ENCODE measurements at places on chromosomes 3 and 15.

- no peaks in the 10 kb centered on the region for H3K36me3 ChIP-seq
- no peak overlapping the region for H3K27ac ChIP-seq
- no peak overlapping the region for H3K4me3 ChIP-seq
- no peak for DNase-seq
Measured at GRCh38 chr15:42691308-42691707, 45.6 kb downstream of the CDAN1 start.

GRCh38 chr3:11668243-11669235, 24.8 kb upstream of the VGLL4 start:
- no peaks in the 10 kb centered on the region for H3K27me3 ChIP-seq
- no peaks in the 10 kb centered on the region for H3K4me1 ChIP-seq
- no peak overlapping the region for H3K4me3 ChIP-seq
- no peaks in the 10 kb centered on the region for H3K36me3 ChIP-seq
- no peak for DNase-seq
- no peak overlapping the region for H3K27ac ChIP-seq

- no peak overlapping the region for H3K27ac ChIP-seq
- H3K27me3 ChIP-seq, result no peaks in the 10 kb centered on the region
- H3K36me3 ChIP-seq, result no peaks in the 10 kb centered on the region
- H3K4me3 ChIP-seq, result no peak overlapping the region
- DNase-seq, result no peak
Measured at GRCh38 chr3:36680952-36681351, 83.4 kb downstream of the DCLK3 start.

DNA sequence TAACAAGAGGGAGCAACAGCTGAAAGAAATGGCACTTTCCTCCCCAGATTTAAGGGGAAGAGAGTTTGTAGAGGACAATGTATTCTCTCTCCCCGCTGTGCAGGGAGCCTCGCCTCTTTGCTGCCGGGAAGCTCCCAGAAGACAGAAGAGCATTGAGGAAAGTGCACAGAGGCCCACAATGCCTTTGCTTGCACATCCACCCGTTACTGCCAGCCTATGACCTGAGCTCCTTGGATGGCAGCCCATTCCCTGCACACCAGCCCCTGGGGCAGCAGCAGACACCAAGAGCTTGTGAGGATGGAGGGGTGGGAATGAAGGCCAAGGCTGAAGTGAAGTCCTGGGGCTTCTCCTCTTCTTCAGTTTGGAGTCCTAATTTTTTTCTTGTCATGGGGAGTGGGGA, 67.0 kb downstream of the CLDN11 start:
- no peaks in the 10 kb centered on the region for H3K4me1 ChIP-seq
- H3K36me3 ChIP-seq, result no peaks in the 10 kb centered on the region
- no peak for DNase-seq
- no peaks in the 10 kb centered on the region for H3K27me3 ChIP-seq
- no peak overlapping the region for H3K4me3 ChIP-seq
- H3K27ac ChIP-seq, result no peak overlapping the region

- no peaks in the 10 kb centered on the region for H3K36me3 ChIP-seq
- H3K4me1 ChIP-seq, result no peaks in the 10 kb centered on the region
- H3K27ac ChIP-seq, result no peak overlapping the region
- no peaks in the 10 kb centered on the region for H3K27me3 ChIP-seq
Measured at GRCh38 chr3:94336046-94336753, 273.3 kb downstream of the NSUN3 start.

- peaks cover 13% of the 10 kb centered on the region for H3K27me3 ChIP-seq
- DNase-seq, result no peak
- no peak overlapping the region for H3K4me3 ChIP-seq
- no peak overlapping the region for H3K27ac ChIP-seq
- H3K4me1 ChIP-seq, result no peaks in the 10 kb centered on the region
Measured at GRCh38 chr3:159766563-159767185, 222.0 kb upstream of the IL12A start.

- H3K4me3 ChIP-seq, result no peak overlapping the region
- H3K4me1 ChIP-seq, result peaks cover 24% of the 10 kb centered on the region
- no peak for DNase-seq
- no peak overlapping the region for H3K27ac ChIP-seq
Measured at GRCh38 chr15:67170143-67170925, 84.1 kb downstream of the AAGAB start.

DNA sequence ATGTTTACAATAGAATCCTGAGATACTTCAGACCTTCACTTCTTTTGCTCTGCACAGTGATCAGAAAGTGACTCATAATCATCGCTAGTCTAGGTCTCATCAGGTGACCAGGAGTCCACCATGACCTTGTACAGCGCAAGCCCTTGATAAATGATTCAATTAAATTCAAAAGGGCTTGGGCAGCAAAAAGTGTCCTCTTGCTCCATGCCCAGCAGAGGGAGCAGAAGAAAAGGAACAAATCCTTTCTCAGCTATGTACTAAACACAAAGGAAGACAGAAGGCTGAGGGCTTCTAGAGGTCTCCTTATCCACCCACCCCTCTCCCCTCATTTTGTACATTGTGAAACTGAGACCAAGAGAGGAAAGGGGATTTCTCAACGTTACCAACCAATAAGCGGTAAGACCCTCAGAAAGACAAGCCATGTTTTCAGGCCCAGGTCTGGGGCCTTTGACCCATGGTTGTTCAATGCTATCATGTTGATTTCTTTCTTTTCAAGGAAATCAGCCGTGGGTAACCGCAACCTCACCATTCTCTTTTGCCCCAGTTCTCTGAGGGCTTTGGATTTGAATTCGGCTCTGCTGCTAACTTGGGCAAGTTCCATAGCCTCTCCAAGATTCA, 74.8 kb downstream of the AQP9 start:
- H3K27me3 ChIP-seq, result no peaks in the 10 kb centered on the region
- H3K4me3 ChIP-seq, result no peak overlapping the region
- no peak for DNase-seq
- H3K36me3 ChIP-seq, result no peaks in the 10 kb centered on the region
- no peak overlapping the region for H3K27ac ChIP-seq

- peaks cover 21% of the 10 kb centered on the region for H3K4me1 ChIP-seq
- H3K27ac ChIP-seq, result no peak overlapping the region
- no peak overlapping the region for H3K4me3 ChIP-seq
Measured at GRCh38 chr3:195207056-195207455, 63.9 kb downstream of the XXYLT1 start.

DNA sequence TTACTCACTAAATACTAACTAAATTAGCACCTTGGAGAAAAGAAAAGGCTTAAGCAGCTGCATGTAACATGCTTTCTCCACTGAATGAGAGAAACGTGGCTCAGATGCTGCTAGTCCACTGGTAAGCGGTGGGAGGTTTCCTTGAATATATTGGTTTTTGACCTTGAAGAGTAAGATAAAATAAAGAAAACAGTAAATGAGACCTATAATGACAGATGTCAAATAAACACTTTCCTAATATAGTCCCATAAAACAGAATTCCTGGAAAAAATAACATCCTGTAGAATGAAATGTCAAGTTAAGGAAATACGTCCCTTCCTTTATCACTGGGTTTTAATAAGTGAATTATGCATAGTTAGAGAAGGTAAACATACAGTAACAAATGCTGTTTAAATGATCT, 215.0 kb downstream of the DPH6 start:
- no peak overlapping the region for H3K4me3 ChIP-seq
- no peaks in the 10 kb centered on the region for H3K27me3 ChIP-seq
- no peaks in the 10 kb centered on the region for H3K36me3 ChIP-seq
- DNase-seq, result no peak

DNA sequence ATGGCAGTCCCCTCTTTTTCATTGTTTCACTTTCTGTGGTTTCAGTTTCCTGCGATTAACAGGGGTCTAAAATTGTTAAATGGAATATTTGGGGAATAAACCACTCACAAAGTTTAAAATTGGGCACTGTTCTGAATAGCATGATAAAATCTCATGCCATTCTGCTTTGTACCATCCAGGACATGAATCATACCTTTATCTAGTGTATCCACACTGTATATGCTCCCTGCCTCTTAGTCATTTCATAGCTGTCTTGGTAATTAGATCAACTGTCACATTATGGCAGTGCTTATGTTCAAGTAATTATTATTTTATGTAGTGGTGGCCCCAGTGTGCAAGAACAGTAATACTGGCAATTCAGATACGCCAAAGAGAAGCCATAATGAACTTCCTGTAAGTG, 734.5 kb downstream of the ZPLD1 start:
- no peak for DNase-seq
- H3K27ac ChIP-seq, result no peak overlapping the region
- no peaks in the 10 kb centered on the region for H3K4me1 ChIP-seq

DNA sequence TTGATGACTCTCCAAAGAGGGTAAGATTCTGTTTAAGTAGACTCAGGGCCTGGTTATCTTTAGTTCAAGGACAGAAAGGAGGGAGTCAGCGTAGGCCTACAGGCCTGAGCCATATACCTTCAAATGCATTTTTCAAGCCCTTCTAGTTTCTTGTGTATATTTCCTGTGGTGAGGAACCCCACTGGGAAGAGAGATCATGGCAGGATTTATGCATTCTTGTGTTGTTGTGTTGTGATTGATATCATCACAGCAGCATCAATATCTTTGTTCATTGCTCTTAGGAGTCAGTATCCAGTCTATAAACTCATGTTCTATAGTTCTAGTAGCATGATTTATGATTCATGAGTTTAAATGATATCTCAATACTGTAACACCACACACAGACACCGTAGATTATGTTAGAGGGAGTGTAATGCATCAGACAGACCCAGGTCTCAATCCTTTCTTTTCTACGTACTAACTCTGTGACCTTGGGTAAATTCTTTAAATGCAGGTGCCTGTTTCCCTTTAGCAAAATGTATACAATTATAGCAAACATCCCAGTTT, 427.5 kb downstream of the PDCD6IP start:
- H3K36me3 ChIP-seq, result no peaks in the 10 kb centered on the region
- H3K4me1 ChIP-seq, result no peaks in the 10 kb centered on the region
- H3K27me3 ChIP-seq, result no peaks in the 10 kb centered on the region
- DNase-seq, result no peak
- no peak overlapping the region for H3K4me3 ChIP-seq
- H3K27ac ChIP-seq, result no peak overlapping the region

DNA sequence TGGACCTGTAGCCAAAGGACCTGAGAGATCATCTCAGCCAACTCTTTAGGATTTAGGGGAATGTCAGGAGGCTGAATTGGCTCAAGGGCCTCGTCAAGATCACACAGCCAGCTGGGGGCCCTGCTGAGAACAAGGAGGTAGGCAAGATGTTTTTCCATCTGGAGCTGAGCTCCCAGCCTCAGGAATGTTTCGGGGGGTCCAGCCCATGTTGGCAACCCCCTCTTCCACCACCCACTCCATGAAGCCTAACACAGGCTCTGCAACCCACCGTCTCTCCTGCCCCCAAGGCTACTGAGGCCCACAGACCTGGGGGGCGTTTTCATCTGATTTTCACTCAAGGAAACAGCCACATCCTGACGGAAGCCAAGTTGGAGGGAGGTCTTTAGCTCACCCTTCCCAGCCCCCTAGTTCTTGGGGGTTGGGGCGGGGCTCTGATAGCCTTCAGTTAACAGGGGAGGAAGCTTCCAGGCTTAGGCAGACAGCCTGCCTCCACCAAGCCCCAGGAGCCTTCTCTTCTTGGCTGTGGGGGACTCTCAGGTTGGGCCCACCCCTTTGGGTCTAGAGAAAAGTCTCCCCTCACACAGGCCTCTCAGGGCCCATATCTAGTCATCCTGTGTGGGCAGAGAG, 48.8 kb downstream of the EPHB3 start:
- peaks cover 21% of the 10 kb centered on the region for H3K4me1 ChIP-seq
- no peak overlapping the region for H3K4me3 ChIP-seq
- H3K36me3 ChIP-seq, result no peaks in the 10 kb centered on the region
- DNase-seq, result no peak
- no peak overlapping the region for H3K27ac ChIP-seq
